ENCODE measurements at places on chromosomes 5 and 9. TPM values are rescaled to one million over a fixed set of nuclear protein-coding genes. Genes with fewer than 3 reads are reported as not detected.

- DNase-seq: no peak
Measured at GRCh38 chr5:83321483-83322055, 150.0 kb upstream of the VCAN start.

GAPT gene
- 4.7 TPM for total RNA-seq

DNA sequence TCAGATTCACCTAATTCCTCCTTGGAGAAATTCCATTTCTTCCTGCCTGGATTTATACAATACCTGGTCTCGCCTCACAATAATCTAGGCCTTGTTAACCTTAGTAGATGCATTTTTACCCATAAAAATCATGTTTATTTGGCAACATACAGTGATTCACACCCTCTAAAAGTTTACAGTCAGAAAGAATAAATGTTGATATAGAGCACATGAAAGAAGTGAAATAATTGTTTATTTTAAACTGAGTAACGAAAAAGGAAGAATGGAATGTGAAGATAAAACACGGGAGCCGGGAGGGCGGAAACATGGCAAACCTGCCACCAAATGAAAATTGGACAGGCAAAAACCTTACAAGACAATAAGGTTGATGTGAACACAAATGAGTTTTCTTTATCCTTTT lies 28.9 kb upstream of the KCNN2 start:
- no peak for DNase-seq

DNA sequence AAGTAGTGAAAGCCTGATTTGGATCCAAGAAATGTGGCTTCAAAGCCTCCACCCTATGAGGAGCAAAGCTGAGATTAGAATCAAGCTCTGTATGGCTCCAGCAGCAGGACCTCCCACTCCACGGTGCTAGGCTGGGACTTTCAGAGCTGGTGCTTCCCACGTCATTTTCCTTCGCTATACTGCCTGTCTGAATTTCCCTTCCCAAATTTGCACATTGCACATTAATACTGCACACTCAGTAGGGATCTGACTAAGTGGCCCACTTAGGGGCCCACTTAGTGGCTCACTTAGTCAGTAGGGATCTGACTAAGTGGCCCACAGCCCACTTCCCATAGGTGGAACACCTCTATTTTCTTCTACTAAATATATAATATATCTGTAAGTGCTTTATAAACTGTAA lies 14.1 kb upstream of the SPDL1 start:
- no peak for DNase-seq

HSPB3 gene
- total RNA-seq: 0.46 TPM

DNA sequence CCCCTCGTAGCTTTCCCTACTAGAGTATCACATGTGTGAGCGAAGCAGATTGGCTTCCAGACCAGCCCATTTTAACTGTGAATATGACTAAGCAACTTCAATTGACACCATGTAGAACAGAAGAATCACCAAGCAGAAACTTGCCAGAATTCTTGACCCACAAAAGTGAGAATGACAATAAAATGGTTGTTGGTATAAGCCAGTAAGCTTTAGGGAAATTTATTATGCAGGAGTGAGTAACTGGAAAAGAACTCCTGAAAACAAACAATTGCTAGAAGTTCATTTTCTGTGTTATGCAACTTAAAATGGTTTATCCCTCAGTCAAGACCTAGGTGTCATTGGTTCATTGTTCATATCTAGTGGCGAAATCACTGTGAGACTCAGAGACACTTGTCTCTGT lies 303.1 kb downstream of the DMRT2 start:
- no peak for DNase-seq

DNA sequence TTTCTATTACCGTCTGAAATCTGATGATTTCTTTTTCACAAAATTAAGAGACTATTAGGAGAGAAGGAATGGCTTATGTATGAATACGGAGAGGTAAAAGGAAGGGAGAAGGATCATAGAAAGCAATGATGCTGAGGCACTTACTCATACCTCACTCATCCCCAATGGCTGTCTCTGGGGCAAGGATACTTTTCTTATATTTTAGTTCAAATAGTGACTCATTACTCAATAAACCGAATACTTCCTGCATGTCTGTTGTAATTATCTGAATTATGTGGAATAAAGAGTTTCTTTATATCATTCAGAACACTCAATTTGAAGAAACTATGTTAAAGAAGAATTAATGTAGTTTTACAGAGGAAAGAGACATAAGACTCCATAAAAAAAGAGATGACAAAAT lies 284.5 kb upstream of the NUDT12 start:
- no peak for DNase-seq

GRCh38 chr9:81787747-81788632 lies 98.6 kb upstream of the TLE1 start:
- DNase-seq: peak; percentile 11

GRCh38 chr9:24721621-24722020 lies 175.9 kb upstream of the IZUMO3 start:
- no peak for DNase-seq

GRIN1 gene
- total RNA-seq: 0.83 TPM

DNA sequence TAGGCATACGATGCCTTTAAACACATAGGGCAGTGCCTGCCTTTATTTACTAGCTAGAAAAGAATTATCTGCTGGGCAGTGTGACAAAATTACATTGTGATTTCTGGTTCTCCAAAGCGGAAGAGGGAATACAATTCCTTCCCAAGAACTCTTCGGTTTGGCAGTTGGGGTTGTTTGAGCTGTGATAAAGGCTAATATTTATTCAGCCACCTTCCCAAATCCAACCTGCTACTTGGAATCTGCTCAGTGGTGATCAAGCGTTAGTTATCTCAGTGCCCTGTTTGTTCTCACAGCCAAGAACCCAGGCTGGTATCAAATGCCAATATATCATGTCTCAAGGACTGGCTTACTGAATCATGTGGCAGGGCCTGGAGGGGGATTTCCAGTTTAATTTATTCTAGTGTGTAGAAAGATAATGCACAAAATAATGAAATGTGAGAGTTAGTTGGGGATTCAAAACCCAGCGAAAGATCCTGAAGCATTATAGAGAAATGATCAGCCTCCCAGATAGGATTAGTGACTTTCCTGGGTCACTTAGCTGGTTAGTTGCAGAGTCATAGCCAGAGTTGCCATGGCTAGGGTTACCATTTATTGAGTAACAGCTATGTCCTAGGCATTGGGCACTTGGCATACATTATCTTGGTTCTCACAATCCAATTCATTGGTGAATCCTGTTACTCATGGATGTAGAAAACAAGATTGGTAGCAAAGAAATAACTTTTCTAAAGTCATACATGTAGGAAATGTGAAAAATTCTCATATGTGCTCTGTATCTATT lies 457.0 kb upstream of the KLF4 start:
- no peak for DNase-seq

CAVIN4 gene
- total RNA-seq: 0.26 TPM

All from mucosa of gallbladder (tissue), 1 donor.